ENCODE measurements at places on chromosomes 3 and 15. TPM values are rescaled to one million over a fixed set of nuclear protein-coding genes. Genes with fewer than 3 reads are reported as not detected.
A peak's percentile ranks its signal among the peaks of the same experiment; 100 is the strongest.

RHCG gene
- polyA plus RNA-seq, result 1.8 TPM

PCOLCE2 gene
- polyA plus RNA-seq, result 5.8 TPM

RTP1 gene
- polyA plus RNA-seq, result not detected

IL5RA gene
- 4.0 TPM for polyA plus RNA-seq

DAZL gene
- 0.07 TPM for polyA plus RNA-seq

GRCh38 chr3:49026536-49026935 is 2.7 kb downstream of the IMPDH2 start:
- no peak for DNase-seq

GRCh38 chr3:55362210-55362960 is 124.7 kb downstream of the WNT5A start:
- no peak for DNase-seq

- DNase-seq, result no peak
These were observed 227.7 kb downstream of the FOXP1 start for GRCh38 chr3:71355862-71356261.

GRCh38 chr15:78406016-78406585 is 31.9 kb upstream of the IREB2 start:
- no peak for DNase-seq

DNA sequence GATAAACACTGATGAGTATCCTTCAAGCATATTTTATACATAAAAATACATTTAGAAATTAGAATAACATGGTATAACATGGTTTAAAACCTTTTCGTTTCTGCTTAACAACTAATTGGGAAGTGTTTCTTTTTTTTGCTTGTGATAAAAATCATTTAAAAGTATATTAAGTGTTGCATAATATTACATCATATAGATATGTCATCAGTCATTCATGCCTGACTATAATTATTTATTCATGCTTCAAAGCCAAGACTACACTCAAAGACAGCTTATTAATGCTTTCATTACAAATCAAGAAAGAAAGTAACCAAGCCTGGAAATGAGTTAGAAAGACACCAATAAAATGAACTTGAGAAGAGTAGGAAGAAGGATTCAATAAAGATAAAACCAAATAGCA is 136.6 kb upstream of the TP63 start:
- DNase-seq, result no peak

GRCh38 chr3:46935168-46935858 is 41.2 kb downstream of the CCDC12 start:
- peak; percentile 48 for DNase-seq

DNA sequence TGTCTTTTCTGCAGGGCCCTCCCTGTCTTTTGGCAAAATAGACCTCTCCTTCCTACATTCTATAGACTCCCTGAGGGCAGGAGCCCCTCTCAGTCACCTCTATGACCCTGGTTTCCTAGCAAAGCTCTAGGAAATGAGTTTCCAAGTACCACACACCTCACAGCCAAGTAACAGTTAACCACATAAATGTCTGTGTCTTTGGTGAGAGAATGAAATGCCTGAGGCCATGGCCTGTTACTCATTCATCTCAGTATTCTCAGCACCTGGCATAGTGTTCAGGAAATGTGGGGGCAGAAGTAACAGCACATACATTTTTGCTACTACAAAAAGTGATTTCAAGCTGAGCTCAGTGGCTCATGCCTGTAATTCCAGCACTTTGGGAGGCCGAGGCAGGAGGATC is 21.0 kb downstream of the RFT1 start:
- DNase-seq, result no peak

DNA sequence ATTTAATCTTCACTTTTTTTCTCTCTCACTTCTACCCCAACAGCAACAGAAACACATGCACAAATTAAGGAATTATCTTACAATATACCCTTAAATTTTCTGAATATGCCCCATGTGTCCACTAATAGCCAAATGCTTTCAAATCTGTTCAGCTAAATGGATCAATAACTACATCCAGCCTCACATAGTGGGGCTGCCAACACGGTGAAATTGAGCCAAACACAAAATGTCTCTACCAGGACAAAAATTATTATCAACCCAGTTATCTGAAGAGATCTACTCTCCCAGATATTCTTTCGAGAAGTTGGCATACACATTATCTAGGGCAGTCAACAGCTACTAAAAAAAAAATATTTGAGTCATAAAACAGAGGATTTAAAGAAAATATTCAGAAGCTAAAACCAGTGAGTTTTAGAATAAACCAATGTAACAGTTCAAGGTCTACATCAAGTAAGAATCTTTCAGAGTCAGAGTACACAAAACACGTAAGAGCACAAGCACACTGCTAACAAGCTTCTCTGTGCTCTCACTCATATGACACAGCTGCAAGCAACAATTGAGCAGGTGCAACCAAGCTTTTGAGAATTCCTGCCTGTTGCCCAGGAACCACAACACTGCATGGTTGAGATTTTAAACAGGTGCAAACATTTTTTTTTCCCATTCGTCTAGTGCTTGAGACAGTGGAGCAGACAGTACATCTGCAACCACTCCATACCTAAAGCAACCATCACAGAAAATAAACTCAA is 247.7 kb downstream of the ZBTB20 start:
- peak; percentile 28 for DNase-seq

DNA sequence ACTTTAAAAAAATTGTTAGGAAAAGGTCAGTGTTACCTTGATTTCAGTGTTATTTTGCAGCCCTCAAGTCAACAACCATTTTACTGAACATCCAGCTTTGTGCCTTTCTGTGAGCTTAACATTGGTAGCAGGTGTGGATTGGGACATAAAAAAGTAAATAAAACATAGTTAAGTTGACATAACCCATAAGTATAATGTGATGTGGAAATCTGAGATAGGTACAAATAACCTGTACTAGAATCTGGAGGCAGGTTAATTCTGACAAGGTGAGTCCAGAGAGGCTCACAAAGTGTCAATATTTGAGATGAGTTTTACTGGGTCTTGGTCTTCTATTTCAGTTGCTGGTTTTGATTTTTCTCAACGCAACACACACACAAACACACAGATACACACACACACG is 151.3 kb downstream of the LPP start:
- no peak for DNase-seq

All from right lung (tissue), 10 donors.